ENCODE measurements at places on chromosomes 7 and 10.

DNA sequence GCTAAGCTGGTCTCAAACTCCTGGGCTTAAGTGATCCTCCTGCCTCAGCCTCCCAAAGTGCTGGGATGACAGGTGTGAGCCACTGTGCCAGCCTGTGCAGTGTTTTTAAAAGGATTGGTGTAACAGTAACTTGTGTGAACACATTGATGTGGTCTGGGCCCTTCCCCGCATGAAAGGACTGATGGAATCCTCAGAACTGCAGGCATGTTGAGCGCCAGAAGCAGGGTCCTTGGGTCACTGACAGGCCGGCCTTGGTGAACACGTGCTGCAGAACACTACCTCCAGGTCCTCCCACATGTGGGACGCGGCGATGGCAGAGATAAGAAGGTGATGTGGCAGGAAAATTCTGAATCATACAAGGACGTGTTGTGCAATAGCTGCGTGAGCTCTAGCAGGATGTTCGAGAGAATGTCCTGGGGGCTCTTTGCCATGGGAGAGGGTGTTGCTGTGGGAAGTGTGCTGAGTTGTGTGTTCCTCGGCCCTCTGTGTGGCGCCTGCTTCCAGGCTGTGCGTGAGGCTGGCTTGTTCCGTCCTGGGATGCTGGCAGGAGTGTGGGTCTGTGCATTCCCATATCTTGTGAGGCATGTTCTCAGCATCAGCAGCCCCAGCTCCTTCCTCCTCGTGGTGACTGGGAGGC lies 68.2 kb downstream of the DNAJB6 start:
- DNase-seq, result no peak

- DNase-seq, result no peak
Observed at GRCh38 chr7:124366118-124366517, 333.3 kb upstream of the TMEM229A start.

GRCh38 chr7:74084722-74085578 lies 1.3 kb downstream of the LIMK1 start:
- DNase-seq, result no peak

DNA sequence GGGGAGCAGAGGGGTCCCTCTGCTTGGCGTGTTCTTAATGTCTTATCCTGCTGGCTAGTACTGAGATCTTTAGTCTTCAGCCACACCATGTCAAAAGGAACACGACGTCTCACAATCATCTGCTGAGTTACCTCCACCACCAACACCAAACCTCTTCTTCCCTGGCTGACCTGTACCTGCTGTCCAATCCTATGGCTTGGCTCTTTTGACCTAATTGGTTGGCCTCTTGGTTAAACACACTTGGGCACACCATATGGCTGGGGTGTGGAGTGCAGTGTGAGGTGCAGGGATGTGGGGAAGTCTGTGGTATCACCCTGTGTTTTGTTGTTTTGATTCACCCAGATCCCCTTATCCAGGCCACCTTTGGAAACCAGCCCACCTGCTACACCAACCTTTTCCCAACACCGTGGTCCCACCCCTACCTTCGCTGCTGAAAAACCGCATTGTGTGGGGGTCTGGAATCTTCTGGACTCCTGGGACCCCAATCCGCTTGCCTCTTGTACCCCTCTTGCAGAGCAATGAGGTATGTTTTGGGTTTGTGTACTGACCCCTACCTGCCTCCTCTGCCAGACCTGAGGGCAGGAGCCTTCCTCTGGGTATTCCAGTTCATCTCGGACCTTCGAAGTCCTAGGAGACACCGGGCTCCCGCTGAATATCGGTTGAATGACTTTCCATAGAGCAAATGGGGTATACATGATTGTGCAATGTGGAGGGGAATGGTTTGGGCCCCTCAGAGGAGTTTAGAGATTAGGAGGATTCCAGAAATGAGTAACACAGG lies 2.8 kb upstream of the LBX1 start:
- DNase-seq, result no peak

GRCh38 chr7:106448992-106449859 lies 164.4 kb upstream of the NAMPT start:
- DNase-seq, result no peak

DNA sequence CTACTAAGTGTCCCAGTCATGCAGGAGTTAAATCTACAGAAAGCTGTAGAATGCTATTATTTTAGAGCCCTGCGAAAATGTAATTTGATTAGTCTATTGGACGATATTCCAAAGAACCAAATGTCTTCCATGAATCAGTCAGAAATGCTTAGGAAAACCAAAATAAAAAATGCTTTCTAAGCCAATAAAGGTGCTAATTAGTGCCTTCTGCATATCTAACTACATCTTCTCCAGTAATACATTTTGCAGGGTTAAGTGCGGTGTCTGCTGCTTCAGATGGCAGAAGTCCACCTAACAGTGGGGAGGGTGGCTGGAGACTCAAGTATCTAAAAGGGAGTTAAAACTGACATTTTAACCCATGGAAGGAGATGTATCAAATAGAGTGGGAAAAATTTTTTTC lies 50.1 kb downstream of the ITPRID1 start:
- DNase-seq, result no peak

GRCh38 chr10:133124357-133125211 lies 35.4 kb upstream of the KNDC1 start:
- DNase-seq, result no peak

DNA sequence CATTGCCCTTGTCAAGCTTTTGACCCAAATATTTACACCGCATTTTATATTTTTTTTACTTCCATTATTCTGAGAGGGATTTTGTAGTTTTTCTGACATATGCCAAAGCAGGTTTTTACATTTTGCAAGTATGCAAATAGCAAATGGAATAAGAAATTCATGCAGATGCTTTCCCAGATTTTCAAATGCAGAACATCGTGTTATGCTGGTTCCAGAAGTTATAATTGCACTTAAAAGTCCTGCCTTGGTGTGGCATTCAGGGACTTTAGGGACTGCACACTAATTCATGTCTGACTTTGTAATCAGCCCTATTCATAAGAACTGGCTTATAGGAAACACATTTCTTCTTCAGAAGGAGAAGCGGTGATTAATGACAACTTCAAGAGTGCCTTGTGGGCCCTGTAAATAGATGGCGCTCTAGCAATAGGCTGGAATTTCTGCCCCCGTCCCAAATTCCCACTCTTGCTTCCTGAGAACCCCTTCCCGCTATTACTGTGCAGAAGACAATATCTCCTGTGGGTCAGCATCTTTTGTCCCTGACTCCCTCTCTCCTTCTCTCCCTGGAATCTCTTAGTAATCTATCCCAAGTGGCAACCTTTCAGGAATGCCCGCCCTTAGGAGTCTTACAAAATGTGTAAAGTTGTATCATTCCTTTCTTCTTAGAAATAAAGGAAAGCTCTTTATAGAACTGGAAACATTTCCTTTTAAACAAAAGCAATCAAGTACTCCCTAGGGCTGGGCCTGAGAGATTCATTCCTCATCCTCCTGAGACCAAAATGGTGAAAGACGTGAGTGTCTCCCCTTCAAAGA lies 264.0 kb downstream of the INHBA start:
- DNase-seq, result no peak

DNA sequence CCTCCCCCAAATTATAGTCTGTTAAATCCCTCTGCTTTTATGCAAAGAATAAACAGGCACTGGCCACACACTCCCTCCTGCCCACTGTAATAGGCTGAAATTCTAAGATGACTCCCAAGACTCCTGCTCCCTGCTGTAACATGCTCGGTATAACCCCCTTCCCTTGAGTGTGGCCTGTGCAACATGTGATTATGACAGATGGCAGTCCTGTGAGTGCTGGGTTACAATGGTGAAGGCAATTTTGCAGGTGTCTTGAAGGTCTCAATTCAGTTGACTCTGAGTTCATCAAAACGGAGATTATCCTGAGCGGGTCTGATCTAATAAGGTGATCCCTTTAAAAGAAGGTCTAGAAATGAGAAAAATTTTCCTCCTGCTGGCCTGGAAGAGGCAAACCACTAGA lies 55.9 kb downstream of the CREB3L2 start:
- DNase-seq, result no peak

- no peak for DNase-seq
Observed at GRCh38 chr10:27710014-27710413, 35.6 kb downstream of the MKX start.

- no peak for DNase-seq
Observed at GRCh38 chr7:118745927-118746326, 521.4 kb downstream of the ANKRD7 start.

GRCh38 chr10:98047009-98047741 lies 16.8 kb upstream of the CRTAC1 start:
- DNase-seq, result no peak

GRCh38 chr7:93165447-93165846 lies 17.3 kb upstream of the SAMD9L start:
- no peak for DNase-seq

All from stimulated activated CD4-positive, alpha-beta T cell treated with anti-CD3 and anti-CD28 coated beads, Interleukin-15, amount 100 ng/mL, for 1 hour (primary cell).